Skeletal muscle cell (primary cell): ENCODE measurements at places on chromosomes 2 and 18.

DNA sequence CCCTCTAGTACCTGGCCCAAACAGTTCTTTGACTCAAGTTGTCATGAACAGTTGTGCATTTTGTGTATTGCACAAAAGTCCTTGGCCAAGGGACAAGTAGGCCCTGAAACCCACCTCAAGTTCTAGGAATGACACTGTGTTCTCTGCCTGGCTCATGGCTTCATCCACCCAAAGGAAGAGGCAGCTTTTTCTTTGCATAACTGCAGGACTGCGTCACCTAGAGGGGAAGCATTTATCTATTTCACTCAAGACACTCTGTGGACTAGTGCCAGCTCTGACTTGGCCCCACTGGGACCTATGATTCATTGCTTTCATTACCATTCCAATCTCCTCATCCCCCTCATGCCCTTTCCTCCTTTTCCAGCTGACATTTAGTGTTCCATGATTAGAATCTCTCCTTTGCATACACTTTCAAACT, 119.3 kb upstream of the SIX2 start:
- peak; percentile 96 for DNase-seq

GRCh38 chr2:222434204-222434603, 9.9 kb downstream of the SGPP2 start:
- DNase-seq = no peak

GRCh38 chr2:60558536-60558935, 5.1 kb upstream of the BCL11A start:
- DNase-seq = no peak

- no peak for DNase-seq
These were observed 73.1 kb upstream of the IL1R1 start for GRCh38 chr2:102069311-102069974.

DNA sequence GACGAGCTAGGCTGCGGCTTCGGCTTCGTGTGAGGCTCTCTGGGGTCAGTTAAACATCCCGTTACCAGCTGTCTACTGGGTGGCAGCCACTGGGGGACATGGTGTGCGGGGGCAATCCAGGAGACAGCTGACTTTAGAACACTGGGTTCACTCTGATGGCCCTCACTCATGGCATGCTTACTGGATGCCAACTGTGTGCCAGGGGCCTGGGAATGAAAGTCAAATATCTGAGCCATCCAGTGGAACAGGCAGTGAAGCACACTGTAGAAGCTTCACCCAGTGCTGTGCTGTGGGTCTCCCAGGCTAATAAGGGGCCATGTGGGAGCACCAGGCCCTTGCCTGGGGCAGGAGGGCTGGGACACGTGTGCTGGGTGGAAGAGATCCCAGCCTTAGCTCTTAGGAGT, 48.3 kb downstream of the GLI2 start:
- no peak for DNase-seq
